Pulmonary artery endothelial cell (primary cell): ENCODE measurements at places on chromosomes 5 and 9. TPM values are rescaled to one million over a fixed set of nuclear protein-coding genes. Genes with fewer than 3 reads are reported as not detected.

Gene AJM1
- total RNA-seq = 0.66 and 0.78 TPM in 2 replicates

Gene ST8SIA4
- total RNA-seq = 1.1 and 3.2 TPM in 2 replicates

Gene SAP30L
- 28.4 and 38.9 TPM in 2 replicates for total RNA-seq

Gene KIAA1191
- total RNA-seq = 105 and 110 TPM in 2 replicates
